ENCODE measurements at places on chromosomes 2 and 18.

- DNase-seq: no peak
Measured at GRCh38 chr2:72926368-72926767, 9.0 kb downstream of the EMX1 start.

GRCh38 chr2:227613272-227613660, 1.4 kb downstream of the SCYGR3 start:
- no peak for DNase-seq

- no peak for DNase-seq
Measured at GRCh38 chr2:43370146-43370545, 143.7 kb upstream of the ZFP36L2 start.

GRCh38 chr2:120346026-120346666, at the start of gene INHBB:
TSS of gene INHBB (plus strand) at chr2:120346136. CDS start at chr2:120346189, 53 bp downstream.
- DNase-seq: no peak

DNA sequence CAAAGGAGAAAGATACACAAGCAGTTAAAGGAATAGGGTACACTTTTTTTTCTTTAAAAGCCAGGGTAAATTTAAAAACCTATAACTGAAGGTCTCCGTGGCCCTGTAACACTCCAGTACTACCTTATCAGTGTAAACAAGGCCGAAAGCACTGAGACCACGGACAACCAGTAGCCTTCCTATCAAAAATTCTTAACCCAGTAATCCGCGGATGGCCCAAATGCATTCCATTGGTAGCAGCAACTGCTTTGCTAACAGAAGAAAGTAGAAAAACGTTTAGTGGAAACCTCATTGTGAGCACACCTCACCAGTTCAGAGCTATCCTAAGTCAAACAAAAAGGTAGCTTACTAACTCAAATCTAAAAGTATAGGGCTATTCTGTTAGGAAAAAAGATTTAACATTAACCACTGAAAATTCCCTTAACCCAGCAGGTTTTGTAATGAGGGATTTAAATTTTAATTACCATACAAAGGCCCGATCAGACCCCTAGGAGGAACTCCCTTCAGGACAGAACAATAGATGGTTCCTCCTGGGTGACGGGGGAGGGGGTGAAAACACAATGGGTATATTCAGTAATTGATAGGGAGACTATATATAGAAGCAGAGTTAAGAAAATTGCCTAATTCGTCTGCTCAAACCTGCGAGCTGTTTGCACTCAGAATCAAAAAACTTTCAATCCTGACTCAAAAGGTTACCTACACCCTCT, 50.8 kb upstream of the CWC22 start:
- no peak for DNase-seq

DNA sequence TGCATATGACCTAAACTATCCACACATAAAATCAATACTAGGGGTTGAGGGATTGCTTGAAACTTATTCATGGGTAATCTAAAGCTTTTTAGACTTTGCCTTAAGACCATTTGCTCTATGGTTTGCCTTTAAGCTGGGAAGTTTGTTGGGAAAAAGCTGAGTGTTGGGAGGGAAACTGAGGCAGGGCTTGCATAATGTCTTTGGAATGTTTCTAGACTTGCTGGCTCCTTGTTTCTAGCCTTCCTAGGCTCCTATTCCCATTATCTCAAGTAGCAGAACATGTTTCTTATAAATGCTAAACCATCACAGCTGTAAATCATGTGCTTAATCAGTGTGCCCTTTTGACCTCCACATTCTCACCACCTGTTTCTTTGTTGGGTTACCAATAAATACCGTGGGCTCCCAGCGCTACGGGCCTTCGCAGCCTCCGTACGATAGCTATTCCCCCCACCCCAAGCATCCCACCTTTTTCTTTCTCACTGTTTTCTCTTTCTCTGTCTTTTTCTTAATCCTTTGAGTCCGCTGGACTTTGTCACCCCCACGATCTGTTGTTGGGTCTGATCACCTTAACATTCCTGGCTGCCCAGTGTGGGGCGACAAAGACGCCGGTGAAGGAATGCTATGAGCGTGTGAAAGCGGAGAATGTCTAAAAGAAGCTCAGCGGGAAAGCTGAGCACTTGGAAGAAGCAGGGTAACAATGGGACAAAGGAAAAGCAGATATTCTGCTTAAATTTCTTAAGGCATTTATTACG, 49.4 kb upstream of the CWC22 start:
- DNase-seq: no peak

- no peak for DNase-seq
Measured at GRCh38 chr2:165558832-165559231, 89.3 kb downstream of the CSRNP3 start.

DNA sequence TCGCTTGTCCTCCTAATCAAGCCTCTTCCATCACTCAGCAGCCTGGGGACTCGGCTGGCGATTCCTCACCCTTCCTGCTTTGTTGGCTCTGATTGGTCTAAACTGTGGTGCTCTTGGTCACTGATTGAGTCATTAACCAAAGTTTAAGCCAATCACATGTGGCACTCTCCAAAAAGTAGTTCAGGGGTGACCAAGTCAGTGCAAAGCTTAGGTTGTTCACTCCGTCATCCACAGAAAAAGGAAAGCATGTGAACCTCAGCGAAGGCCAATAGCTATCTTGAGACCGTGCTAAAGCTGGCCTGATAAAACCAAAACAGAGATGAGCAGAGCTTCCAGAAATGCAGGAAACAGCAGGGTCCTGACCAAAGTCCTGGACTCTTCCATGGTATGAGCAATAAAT, 4.9 kb downstream of the ALPK2 start:
- no peak for DNase-seq

DNA sequence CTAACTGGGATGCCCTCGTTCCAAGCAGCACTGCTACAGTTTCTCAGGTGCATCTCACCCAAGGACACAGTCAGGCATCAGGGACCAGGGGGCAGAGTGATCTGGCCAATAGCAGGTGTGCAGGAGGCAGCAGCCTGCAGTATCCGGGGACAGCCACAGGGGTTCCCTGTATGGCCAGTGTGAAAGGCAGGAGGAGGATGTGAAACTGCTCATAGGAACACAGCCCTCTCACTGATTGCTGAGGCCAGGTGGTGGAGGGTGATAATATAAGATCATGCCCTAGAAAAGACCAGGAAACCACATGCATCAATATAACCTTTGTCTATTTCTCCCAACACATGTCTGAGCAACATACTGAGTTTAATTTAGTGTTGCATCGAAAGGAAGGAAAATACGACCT, 112.7 kb upstream of the TACR1 start:
- no peak for DNase-seq

GRCh38 chr18:53944721-53945120, 279.7 kb downstream of the MBD2 start:
- DNase-seq: no peak

- DNase-seq: no peak
Measured at GRCh38 chr2:758073-758820, 81.0 kb upstream of the TMEM18 start.

DNA sequence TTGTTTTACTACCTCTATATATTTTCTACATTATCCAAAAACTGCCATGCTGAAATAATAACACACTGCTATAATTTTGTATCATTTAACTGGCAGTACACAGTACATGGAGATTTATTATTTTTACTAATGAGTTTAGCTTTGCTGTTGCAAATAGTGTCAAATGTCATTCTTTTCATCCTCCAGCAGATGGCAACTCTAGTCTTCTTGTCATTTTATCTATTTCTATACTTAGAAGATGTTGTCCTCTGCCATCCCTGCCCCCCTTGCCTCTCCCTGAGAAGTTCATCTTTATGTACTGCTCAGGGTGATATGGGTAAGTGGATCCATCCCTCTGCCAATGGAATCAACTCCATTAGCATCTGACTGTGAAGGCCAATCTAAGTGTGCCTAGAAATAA, 21.7 kb upstream of the LRRTM1 start:
- no peak for DNase-seq

DNA sequence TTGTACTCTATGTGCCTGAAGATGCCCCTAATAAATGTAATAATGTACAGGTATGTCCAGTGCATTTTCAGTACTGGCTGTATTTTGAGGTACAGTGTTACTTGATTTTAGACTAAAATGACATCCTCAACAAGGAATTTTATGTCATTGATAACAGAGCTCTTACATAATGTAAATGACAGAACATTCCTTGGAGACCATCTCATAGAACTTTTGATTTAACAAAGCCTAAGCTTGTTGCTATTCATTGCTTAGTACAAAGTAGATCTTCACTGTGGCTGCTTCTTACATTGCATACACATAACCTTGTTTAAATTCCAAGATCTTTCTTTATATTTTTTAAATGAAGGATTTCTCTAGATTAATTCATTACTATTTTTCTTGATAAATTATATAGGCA, 24.1 kb downstream of the DYNC1I2 start:
- DNase-seq: no peak

DNA sequence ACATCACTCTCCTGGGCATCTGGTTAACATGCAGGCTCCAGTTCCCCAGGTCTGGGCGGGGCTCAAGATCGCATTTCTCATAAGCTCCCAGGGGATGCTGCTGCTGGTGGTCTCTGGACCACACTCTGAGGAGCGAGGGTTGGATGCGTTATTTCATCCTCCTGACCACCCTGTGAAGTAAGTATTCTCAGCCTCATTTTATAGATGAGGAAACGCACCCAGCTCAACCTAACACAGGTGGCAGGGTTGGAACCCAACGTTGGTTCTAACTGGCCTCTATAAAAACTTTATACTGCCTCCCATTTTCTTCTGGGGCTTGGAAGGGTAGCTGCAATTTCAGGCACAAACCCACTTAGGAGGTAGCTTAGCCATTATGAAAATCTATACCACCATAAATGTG, 120.5 kb downstream of the FAM210A start:
- DNase-seq: no peak

Measured in uterus (tissue), 4 donors.